ENCODE measurements at places on chromosomes 5 and 9.

GRCh38 chr5:157263496-157264090 lies 2.3 kb upstream of the CYFIP2 start:
- no peak for DNase-seq

- no peak for DNase-seq
Observed at GRCh38 chr9:125523681-125524080, 183.3 kb downstream of the MAPKAP1 start.

DNA sequence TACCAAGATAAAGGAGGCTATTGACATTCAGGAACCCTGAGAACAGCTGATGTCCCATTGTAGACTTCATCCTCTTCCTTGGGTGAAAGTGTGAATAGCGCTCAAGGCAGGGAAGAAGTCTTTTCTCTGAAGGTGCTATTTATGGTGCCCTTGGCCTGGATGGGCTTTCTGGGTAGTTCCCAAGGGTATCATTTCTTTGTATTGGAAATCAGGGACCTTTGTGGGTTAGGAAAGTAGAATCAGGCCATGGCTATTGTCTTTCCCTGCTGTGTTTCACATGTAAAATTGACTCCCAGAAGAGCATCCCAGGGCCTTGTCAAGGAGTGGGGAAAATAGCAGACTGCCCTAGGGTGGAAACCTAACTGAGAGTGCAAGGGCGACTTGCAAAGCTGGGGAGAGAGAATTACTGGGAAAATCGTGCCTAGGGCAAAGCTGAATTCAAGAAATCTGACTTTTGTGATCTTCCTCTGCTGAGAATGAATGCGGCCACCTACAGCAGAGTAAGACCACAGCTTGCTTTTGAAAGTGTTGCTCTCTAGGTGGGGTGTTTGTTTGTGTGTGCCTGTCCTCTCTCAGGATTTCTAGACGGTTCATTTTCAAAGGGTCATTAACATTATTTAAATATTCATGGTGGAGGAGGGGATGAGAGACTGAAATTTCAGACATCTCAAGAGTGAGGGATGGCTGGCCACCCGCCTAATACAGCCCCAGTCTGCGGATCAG lies 160.6 kb downstream of the C9orf152 start:
- DNase-seq, result no peak

DNA sequence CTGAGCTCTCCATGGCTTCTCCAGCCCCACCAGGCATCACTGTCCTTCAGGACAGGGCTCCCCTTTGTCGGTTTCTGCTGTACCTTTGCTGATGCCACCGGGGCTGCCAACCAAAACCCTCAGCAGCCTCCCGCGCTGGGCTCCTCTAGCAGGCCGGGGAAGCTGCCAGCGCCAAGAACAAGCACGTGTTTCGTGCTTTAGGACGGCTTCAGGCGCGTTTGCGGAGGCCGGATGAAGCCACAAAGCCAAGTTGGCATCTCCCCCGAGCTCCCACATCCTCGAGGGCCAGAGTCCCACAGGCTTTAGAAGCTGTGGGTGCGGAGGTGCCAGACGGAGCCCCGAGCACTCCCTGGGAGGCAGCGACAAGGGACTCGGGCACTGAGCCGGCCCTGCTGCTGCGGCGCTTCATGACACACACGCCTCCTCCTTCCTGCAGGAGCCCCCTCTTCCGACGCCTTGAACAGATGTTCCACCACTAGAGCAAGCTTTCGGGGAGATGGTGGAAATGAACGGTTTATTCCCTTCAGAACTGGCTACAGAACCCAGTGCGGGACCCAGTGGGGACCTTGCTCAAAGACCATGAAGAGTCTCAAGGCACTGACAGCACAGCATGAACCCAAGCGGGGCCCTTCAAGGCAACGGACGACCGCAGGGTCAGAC lies 36.7 kb downstream of the SARDH start:
- no peak for DNase-seq

DNA sequence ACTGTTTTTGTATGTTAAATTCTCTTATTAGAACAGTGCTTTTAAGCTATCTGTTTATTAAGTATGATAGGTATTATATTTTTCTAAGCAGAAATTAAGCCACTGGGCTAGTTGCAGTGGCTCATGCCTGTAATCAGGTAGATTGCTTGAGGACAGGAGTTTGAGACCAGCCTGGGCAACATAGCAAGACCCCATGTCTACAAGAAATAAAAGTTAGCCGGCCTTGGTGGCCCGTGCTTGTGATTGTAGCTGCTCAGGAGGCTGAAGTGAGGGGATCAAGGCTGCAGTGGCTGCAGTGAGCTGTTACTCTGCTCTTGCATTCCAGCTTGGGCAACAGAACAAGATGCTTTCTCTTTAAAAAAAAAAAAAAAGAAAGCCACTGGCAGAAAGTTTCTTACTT lies 45.0 kb upstream of the LRRC70 start:
- no peak for DNase-seq

- DNase-seq, result no peak
Observed at GRCh38 chr5:32197032-32197431, 22.9 kb upstream of the GOLPH3 start.
